ENCODE measurements at places on chromosomes 4 and X. TPM values are rescaled to one million over a fixed set of nuclear protein-coding genes. Genes with fewer than 3 reads are reported as not detected.
A peak's percentile ranks its signal among the peaks of the same experiment; 100 is the strongest.

DNA sequence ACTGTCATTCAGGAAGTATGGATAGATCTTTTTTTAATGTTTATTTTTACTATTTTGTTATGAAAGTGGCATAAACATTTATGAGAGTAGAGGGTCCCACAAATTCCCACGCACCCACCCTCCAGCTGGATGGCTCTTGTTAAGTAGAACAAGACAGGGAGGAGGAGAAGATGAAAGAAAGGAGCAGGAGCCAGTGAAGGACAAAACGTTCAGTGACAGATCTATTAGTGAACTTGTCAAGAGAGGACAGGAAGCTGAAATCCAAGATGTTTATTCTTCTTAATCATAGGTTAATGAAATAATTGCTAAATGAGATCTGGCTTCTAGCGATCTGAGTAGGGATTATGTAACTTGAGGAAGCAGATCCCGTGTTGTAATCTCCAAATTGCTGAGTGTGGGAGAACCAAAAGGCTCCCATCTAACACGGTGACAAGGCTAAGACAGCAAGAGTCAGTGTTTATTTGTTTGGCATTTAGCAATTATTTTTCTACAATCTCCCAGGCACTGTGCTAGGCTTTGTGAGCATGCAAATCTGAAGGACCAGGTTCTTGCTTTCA is 162.5 kb downstream of the SHROOM3 start:
- DNase-seq, result no peak

- DNase-seq, result no peak
These were observed 13.8 kb downstream of the ACSL4 start for GRCh38 chrX:109719264-109719663.

- DNase-seq, result no peak
These were observed 106.1 kb upstream of the ATP6AP2 start for GRCh38 chrX:40474645-40475044.

DNA sequence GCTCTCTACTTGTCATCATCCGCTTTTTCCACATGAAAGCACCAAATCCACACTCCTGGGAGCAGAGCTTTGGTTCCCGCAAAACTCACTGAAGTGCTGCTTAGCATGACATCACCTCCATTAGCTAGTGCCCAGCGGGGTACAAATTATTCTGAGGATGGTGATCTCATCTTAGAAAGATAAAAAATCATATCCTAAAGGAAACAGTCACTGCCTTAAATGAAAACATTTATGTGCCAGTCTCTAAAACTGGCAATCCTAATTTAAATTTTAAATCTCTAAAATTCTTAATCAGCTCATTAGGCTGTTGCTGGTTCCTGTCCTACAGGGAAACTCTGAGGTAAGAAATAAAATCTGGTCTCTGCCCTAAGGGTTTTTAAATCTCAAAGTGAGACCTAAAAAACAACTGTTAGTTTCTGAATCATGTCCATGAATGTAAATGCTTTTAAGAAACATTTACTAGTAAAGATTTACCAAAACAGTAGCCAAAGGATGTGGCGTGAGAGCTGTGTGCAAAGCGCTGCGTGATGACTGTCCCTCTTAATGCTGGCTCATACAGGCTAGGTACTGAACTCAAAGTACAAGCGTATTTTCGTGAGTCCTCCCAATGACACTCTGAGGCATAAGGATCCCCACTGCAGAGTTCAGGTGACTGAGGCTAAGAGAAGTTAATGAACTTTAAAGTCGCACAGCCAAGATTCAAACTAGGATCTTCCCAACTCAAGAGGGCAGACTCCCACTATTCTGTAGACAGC is 4.5 kb downstream of the CASP3 start:
- peak; percentile 40 for DNase-seq

GRCh38 chr4:159722918-159723317 is 620.0 kb downstream of the RAPGEF2 start:
- DNase-seq, result no peak

DNA sequence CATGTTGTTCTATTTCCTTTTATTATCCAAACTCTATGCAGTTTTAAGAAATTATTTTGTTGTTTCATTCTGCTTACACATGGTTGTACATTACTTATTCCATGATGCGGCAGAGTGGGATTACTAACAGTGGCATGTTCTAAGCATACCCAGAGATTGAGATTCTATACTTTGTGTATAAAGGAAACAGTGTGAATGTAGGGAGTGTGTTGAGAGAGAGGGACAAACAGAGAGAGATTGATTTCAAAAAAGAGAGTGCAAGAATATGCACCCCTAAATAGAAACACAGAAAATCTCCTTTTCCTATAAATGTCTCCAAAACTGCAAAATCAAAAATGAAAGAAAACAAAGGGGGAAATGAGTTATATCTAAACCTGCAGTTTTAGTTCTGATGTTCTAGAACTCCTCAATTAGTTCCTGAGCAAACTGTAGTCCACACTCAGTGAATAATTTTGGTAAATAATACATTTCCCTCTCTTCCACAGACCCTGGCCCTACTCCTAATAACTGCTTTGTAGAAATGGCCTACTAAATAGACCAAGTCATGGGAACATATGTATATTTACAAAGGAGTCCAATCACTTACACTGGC is 31.0 kb downstream of the SLC9B1 start:
- no peak for DNase-seq

GRCh38 chr4:2790583-2791517 is 2.0 kb upstream of the SH3BP2 start:
- DNase-seq, result no peak

DNA sequence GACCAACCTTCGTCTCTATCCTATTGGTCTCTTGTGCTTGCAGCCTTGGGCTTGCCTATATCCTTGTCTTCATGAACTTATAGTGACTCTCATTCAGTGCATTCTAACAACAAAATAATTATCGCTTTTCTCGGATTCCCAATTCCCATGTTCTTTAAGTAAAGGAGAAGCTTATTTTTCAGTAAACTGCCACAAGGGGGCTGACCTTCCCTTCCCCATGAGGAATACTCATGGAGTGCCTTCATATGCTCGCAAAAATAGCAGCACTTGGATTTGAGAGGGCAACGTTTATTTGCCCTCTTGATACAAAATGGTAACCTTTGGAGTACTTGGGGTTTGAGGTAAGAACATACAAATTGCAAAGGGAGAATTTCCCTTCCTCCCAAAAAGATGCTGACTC is 183.2 kb upstream of the TENT5D start:
- no peak for DNase-seq

GRCh38 chr4:6532658-6533057 is 42.3 kb upstream of the MAN2B2 start:
- DNase-seq, result no peak

DNA sequence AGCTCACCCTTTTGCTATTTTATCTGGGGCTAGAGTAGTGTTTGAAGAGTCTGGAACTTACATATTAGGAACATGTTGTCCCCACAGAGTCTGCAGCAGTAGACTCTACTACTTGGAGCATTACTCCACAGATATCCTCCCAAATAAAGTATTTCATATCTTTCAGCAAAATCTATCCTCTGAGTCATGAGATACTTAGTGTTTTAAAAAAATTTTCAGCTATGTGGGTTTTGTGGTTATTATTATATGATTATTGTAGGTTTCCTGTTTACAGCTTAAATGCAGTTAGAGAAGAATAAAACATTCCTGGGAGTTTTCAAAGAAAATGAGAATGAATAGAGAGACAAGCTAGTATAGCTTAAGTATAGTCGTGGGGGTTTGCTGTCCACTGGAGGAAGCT is 30.9 kb downstream of the PAGE2 start:
- peak; percentile 3 for DNase-seq

- DNase-seq, result no peak
These were observed 1024.5 kb upstream of the PCDH10 start for GRCh38 chr4:132124624-132124974.

DNA sequence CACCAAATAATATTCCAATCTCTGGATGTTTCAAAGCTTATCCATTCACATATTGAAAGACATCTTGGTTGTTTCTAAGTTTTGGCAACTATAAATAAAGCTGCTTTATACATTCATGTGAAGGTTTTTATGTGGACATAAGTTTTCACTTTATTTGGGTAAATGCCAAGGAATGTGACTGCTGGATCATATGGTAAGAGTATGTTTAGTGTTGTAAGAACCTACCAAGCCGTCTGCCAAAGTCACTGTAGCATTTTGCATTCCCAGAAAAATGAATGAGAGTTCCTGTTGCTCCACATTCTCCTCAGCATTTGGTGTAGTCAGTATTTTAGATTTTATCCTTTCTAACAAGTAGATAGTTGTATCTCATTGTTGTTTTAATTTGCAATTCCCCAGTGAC is 1047.7 kb downstream of the C4orf33 start:
- no peak for DNase-seq

DNA sequence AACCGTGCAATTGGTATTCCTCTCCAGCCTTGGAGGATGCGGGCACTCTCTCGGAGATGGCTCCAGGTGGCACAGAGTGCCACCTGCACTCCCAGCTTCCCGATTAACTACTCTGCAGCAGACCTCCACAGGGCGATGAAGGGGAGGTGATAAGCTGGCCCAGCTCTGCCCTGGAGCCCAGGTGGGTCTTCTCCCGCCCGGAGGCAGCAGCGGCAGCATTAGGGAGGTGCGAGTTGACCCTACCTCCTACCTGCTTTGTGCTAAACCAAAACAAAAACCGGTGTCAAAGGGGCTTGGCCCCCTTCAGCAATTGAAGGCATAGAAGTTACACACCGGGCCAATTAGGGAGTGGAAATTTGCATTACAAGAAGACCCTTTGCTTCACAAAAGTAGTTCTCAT is 137.4 kb upstream of the MAMLD1 start:
- no peak for DNase-seq

DNA sequence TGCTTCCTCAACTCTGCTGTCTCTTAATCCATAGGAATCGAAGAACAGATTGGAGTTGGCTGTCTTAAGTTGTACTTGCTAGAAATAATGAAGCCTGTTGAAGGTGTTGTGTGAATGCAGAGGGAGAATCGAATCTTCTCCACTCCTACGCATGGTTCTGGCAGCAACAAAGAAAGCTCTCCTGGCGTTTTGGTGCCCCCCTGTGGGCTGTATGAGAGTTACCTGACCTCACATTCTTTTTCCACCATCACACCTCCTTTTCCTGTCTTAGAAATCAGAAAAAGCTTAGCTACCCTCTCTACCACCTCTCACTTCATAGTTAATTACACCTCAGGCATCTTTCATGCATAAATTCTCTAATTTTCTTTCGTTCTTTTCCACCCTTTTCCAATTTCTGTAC is 16.3 kb downstream of the KLF8 start:
- peak; percentile 25 for DNase-seq

DNA sequence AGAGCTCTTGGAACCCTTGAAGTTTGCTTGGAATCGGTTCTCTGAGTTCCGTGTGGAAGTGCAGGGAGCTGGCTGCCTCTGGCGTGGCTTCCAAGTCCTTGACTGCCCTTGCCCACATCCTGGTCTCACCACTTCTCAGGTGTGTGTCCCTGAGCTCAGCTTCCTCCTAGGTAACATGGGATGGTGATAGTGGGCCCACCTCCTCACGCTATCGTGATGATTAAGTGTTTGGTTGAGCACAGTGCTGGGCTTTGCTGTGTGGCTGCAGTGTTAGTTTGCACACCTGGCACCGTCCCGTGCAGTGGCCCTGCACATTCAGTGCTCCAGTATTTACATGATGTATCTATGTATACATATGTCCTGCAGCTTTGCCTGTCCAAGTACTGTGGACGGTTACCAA is 81.5 kb downstream of the CLDN34 start:
- DNase-seq, result no peak

GRCh38 chr4:53702334-53703266 is 111.3 kb upstream of the LNX1 start:
- peak; percentile 77 for DNase-seq

GRCh38 chr4:151246742-151247141 is 30.2 kb upstream of the PRSS48 start:
- no peak for DNase-seq

GRCh38 chrX:101415180-101416145 is 7.4 kb downstream of the HNRNPH2 start:
- DNase-seq, result peak; percentile 84

DNA sequence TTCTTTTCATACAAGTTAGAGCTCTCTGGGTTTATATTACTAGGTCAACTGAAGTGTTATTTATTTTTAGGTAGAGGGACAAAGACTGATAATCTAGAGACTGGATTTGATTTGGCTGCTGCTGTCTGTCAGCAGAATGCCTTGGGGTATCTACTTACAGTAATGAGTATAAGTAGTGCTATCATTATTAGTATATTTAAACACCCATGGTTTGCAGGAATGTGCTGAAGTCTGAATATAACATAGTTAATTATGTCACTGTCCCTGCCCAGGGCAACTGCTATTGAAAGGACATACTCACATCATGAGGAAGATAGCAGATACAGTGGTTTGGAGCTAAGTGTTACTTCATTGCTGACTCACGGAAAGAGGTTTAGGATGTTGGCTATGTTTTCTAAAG is 76.2 kb downstream of the PRRG1 start:
- peak; percentile 15 for DNase-seq

- DNase-seq, result no peak
These were observed 462.1 kb upstream of the GNPDA2 start for GRCh38 chr4:45188501-45188900.

DNA sequence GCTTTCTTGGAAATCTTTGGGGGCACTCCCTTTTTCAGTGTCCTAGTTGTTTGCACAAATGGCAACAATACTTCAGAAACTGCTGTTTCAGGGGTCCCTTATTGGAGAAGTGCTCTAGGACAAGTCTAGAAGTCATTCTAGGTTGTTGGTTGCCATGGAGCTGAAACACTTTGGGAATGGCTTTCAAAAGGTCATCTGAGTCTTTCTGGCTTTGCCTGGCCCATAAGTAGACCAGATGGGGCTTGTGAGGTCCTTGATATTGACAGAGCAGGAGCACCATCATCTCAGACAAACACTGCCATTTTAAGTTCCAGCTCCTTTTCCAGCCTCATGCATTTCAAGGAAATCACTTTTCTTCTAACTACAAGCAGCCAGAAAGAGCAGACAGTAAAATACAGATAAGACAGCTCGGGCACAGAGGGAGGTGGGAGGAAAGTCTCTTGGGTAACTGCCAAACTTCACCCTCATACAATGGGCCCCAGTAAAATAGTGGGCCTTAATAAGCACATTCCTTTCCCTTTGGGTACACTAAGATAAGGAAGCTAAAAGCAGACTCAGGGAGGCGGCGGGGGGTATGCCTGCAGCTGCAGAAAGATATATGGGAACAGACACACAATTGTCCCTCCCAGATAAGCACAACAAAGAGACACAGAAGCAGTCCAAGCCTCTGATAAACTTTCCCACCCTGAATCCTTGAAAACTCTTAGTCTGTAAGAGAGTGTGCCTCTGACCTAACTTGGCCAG is 8.5 kb upstream of the NXF3 start:
- no peak for DNase-seq

FAAH2 gene
- polyA plus RNA-seq, result not detected

CSN1S1 gene
- polyA plus RNA-seq, result not detected

MAGEB3 gene
- polyA plus RNA-seq, result not detected

PDCL2 gene
- not detected for polyA plus RNA-seq

CHRDL1 gene
- 0.72 TPM for polyA plus RNA-seq

MAGEB10 gene
- polyA plus RNA-seq, result not detected

WAS gene
- polyA plus RNA-seq, result 0.14 TPM

PABPC5 gene
- 0.63 TPM for polyA plus RNA-seq

SPANXN3 gene
- polyA plus RNA-seq, result not detected

GLRB gene
- polyA plus RNA-seq, result 3.2 TPM

HSD17B13 gene
- not detected for polyA plus RNA-seq

UGT2B17 gene
- polyA plus RNA-seq, result not detected

Data from IMR-90 (cell line).